Suppressor macrophage treated with lipopolysaccharide for 4 hours (primary cell): ENCODE measurements at places on chromosomes 7 and 10.
A peak's percentile ranks its signal among the peaks of the same experiment; 100 is the strongest.

DNA sequence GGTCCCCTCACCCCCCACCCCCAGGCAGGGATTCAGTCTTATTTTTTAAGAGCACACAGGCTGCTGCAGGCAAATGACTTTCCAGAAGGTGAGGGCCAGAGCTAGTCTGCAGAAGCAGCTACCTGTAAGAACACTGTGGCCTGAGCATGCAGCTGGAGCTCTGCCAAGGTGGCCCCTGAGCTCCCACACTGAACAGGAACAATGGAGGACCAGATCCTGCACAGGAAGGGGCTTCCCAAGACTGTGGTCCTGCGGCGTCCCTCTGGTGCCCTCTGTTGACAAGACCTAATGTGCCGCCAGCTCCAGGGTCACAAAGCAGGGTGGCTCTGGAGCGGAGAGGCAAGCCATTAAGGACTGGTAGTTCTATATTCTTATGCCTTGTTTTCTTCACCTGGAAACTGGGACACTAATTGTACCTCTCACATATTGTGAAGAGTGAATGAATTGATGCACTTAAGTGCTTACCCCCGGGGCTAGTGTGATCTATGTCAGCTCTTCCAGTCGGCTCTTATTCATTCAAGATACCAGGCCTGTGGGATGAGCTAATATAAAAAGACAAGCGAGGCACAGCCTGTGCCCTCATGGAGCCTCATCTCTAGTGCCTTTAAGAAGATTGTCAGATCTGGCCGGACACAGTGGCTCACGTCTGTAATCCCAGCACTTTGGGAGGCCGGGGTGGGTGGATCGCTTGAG, 8.0 kb upstream of the BEND7 start:
- DNase-seq: peak; percentile 57

- no peak for DNase-seq
Observed at GRCh38 chr10:71968553-71969474, 4.6 kb downstream of the CHST3 start.

- DNase-seq: peak; percentile 51
Observed at GRCh38 chr10:100872034-100872791, 40.5 kb upstream of the SLF2 start.

- DNase-seq: peak; percentile 44
Observed at GRCh38 chr10:58177362-58177947, 90.2 kb downstream of the IPMK start.

DNA sequence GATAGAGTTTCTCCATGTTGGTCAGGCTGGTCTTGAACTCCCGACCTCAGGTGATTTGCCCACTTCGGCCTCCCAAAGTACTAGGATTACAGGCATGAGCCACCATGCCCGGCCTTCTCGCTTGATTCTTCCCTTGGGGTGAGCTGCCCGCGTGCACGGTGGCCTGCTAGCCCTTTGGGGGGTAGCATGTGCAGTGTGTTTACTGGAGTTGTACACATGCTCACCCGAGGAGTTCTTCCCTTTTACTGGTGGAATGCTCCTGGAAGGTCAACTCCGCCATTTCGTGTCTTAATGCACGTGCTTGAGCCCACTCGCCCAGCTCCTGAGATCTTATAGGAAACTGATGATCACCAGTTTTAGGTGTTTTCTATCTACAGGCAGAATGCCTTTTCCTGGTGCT, 17.0 kb upstream of the ADAMTS14 start:
- no peak for DNase-seq

- DNase-seq: no peak
Observed at GRCh38 chr10:114239117-114239993, at the start of gene VWA2. VWA2 (plus strand) TSS chr10:114239254; CDS start chr10:114248714, 9,460 bp downstream.

GRCh38 chr10:8416760-8417159, 362.3 kb downstream of the GATA3 start:
- no peak for DNase-seq

- DNase-seq: no peak
Observed at GRCh38 chr7:97697396-97697795, 34.5 kb upstream of the TAC1 start.

GRCh38 chr10:108052981-108053380, 888.5 kb upstream of the SORCS1 start:
- no peak for DNase-seq

DNA sequence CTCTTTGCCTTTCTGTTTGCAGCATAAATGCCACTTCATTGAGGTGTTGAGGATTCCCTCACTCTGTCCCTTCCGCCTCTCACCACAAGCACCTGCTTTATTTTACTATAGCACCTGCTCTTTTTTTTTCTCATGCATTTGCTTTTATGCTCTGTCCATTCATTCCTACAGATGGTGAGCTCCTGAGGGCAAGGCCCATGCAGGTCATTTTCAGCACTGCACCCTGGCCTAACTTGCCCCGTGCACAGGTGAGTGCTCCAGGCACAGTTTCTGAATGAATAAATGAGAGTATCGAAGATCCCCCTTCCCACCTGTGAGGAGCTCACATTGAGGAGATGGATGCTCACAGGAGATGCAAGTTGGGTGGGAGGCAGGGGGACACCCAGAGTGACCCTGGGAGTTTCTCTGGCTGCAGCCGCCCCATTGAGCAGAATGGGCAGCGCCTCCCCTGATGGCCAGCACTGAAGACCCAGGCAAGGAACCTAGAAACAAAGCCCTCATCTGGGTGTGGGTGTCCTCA, 1.2 kb upstream of the AKR1E2 start:
- no peak for DNase-seq

DNA sequence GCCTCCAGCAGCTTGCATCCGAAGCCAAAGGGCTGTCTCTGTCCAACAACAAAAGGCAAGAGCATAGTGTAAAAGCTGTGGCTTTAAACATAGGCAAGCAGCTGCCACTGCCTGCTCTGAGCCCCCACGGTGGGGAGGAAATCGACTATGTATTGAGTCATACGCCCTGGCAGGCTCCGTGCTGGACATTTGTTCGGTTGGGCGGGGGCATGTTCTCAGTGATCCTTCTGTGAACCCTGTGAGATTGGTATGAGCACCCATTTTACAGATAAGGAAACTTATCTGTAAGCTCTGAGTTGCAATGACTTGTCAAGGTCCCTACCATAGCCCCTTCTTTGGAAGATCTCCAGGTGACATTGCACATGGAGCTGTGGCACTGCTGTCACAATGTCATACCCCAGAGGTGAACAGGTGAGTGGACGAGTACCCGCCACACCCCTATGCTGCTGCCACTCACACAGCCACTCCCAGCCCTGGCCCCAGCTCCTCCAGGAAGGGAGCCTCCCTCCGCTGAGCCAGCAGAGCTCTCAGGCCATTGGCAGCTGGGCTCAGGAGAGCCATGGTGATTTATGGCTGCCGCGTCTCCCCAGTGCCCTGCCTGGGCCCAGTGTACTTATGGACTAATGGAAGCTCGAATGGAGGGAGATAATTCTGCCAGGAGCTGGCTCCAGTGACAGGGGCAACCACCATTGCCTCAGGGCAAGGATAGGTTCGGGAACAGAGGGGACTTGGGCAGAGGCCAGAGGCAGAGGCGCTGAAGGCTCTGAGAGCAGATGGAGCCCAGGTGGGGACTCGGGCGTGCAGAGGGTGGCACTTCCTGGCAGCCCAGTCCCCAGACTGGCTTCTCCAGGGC, 43.7 kb downstream of the UNC5B start:
- no peak for DNase-seq

DNA sequence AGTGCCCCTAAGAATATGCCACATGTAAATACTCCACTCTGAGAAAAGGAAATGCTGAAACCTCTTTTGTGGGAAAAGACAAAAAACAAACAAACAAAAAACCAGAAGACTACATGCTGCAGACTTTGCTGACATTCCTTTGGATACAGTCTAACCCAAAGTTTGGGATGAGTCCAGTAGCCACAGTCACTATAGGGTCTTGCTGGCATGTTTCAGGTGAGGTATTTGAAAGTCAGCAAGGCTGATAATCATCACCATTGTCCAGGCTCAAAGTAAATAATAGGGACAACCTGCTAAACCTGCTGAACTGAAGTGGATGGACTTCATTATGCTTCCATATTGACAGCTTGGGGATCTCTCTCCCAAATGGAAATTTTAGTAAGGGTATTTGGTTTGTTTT, 1087.0 kb upstream of the LRRTM3 start:
- no peak for DNase-seq

GRCh38 chr10:72499701-72500100, 126.2 kb downstream of the MICU1 start:
- no peak for DNase-seq

DNA sequence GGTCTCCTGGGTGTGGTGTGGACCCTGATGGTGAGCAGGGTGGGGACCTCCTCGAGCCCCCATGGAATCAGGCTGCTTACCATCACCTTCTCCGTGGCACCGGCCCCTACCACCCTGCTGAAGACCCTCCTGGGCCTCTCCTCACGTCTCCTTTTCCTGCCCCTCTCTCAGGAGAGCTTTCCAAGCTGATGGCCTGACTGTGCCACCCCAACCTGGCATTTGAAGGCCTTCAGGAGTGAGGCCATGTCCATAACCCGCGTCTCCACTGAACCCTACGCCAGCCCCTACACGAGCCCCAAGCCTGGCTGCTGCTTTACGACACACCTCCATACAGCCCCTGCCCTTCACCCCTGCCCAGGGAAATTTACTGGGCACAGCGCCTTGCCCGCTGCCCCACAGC, 55.4 kb downstream of the ZRANB1 start:
- DNase-seq: no peak

- DNase-seq: no peak
Observed at GRCh38 chr10:100254191-100254590, 13.2 kb downstream of the CWF19L1 start.

GRCh38 chr7:156220078-156220605, 407.9 kb upstream of the SHH start:
- no peak for DNase-seq

GRCh38 chr10:122671355-122671754, 28.3 kb downstream of the C10orf120 start:
- no peak for DNase-seq

- no peak for DNase-seq
Observed at GRCh38 chr10:129727495-129727894, 236.6 kb downstream of the EBF3 start.

DNA sequence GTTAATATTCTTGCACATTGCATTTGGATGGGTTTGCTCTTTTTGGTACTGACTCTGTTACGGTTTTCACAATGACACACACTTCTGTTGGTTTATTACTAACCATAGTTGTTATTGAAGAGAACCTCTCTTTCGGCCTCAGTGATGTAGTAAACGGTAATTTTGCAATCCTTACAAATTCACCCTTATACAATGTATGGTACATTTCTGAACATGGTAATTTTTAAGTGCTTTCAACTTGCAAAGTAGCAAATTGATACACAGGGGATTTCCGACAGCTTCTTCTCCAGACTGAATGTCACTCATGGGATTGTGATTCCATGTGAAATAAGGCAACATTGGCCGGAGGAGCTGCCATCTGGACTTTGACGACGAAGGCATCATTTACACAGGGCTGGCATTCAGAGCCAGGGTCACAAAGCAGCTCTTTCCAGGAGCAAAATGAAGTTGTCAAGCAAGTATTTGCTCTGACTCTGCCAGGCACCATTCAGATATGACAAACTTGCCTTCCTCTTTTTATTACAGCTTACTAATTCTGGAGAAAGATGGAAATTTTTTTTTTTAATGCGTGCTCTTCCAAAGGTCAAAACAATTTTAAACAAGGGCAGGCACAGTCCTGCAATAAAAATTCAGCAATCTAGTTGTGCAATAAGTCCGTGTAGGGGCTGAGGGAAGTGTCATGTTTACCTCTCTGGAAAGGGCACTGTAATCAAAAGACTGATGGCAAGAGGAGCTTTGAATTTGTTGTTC, 711.5 kb upstream of the C7orf33 start:
- DNase-seq: peak; percentile 49

GRCh38 chr7:126778101-126778500, 474.6 kb downstream of the GRM8 start:
- no peak for DNase-seq

GRCh38 chr7:3283130-3283704, 17.8 kb upstream of the SDK1 start:
- DNase-seq: no peak

DNA sequence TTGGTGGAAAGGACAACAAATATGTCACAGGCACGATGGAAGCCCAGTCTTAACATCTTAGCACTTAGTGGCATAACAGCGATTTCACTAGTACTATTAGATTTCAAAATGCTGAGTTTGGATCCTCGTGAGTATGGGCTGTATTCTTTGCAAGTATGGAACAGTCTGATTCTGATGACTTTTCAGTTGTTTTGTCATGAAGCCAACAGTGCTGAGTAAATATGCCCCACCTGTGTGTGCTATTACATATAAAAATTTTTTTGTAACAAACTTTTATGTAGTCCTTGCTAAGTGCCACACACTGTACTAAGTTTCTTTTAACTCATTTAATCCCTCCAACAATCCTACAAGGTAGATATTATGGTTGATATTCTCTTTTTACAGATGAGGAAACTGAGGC, 30.8 kb downstream of the MTURN start:
- DNase-seq: no peak

GRCh38 chr10:70677016-70677415, 4.7 kb downstream of the ADAMTS14 start:
- no peak for DNase-seq

GRCh38 chr7:22601003-22601402, 101.0 kb upstream of the STEAP1B start:
- peak; percentile 70 for DNase-seq

- no peak for DNase-seq
Observed at GRCh38 chr7:83798489-83798888, 149.6 kb upstream of the SEMA3E start.

DNA sequence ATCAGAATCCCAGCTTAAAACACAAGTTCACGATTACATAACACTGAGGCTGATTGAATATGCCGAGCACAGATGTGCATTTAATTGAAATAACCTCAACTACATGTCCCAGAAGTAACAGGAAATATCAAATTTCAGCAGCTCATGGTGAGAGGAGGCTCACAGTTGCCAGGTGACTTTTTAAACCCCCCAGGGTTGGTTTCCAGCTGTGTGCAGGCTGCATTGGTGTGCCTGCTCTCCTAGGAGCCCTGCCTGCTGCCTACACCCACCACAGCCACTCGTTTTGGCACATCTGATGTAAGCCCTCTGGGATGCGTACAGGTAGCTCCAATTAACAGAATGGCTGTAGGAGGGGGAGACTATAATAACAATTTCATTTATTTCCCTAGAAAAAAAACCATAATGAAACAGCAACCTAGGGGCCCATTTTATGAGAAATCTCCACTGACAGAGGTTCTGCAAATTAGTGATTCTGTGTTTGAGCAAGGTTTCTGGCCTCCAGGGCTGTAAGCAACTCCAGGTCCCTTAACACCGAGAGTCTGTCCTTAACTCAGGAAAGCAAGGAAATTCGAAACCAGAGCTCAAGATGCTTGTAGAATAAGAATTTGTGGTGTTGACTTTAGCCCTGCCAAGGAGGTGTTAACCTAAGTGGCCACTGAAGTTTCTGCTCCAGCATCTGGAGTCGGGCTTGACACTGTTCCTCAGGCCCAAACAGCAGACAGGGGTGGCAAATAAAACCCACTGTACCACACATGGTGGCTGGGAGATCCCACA, 161.9 kb downstream of the BMPER start:
- DNase-seq: no peak

DNA sequence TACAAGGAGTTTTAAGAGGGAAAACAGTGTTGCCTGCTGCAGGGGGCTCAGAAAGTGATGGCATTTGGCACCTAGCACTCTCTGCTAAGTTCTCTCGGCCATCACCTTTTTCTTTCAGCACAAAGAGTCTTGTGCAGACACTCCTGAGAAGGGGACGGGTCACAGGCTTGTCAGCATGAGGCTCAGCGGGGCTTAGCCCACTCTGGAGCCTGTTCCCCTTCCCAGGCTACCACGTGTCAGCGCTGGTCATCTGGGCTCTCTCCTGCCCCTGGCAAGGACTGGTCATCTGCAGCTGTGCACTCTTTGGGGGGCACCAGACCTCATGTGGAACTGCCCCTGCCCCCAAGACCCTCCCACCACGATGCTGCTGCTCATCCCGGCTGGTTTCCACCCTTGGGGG, 152.1 kb upstream of the MKI67 start:
- DNase-seq: no peak
